ENCODE measurements at places on chromosomes 11 and 22.

- DNase-seq = no peak
Measured at GRCh38 chr22:44907765-44908737, 101.8 kb downstream of the PHF21B start.

- DNase-seq = no peak
Measured at GRCh38 chr11:69462106-69462951, 19.1 kb upstream of the LINC01488 start.

GRCh38 chr22:42184852-42185251, 54.2 kb upstream of the CYP2D6 start:
- no peak for DNase-seq

- DNase-seq = no peak
Measured at GRCh38 chr22:48079505-48080290, 1317.2 kb downstream of the TBC1D22A start.

GRCh38 chr11:292211-293121, 3.5 kb downstream of the PGGHG start:
- DNase-seq = no peak

Data from activated T-cell treated with anti-CD3 and anti-CD28 coated beads for 24 hours (primary cell).